ENCODE measurements at places on chromosomes 2 and 18.

DNA sequence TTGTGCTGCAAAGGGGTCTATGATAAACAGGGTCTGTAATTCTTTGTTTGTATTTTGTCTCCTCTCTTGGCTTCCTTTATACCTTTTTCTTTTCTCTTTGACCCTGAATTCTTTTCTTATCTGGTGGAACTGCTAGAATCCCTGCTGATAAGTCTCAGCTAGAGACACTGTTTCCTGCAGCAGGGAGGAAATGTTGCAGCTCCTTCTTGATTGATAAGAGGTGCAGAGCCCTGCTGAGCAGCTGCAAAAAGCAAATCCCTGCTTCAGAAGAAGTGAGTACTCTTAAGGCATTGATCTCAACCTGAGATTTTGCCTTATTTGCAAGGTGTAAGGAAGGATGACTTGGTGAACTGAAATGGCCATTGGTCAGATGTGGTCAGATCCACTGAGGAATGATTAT lies 167.8 kb downstream of the NUP35 start:
- DNase-seq: no peak

- no peak for DNase-seq
These were observed 716.4 kb upstream of the CHAC2 start for GRCh38 chr2:53051157-53051556.

GRCh38 chr2:126795656-126796055 lies 103.0 kb upstream of the TEX51 start:
- no peak for DNase-seq

DNA sequence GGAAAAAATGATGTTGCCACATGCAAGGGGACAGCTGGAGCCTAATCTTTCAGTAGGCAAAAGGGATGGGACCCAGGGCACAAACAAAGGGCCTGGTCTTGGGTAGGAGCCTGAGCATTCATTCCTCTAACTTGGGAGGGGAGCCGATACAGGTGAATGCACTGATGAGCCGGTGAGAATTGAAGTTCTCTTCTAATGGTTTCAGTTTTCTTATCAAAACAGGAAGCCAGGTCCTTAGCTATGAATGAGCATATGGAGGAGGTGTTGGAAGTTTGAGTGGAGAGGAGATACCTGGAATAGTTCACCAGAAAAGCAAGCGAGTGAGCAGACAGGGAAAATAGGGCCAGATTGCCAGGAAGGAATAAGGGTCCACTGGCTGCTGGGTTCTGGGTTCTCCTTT lies 10.1 kb downstream of the DPP4 start:
- DNase-seq: no peak

DNA sequence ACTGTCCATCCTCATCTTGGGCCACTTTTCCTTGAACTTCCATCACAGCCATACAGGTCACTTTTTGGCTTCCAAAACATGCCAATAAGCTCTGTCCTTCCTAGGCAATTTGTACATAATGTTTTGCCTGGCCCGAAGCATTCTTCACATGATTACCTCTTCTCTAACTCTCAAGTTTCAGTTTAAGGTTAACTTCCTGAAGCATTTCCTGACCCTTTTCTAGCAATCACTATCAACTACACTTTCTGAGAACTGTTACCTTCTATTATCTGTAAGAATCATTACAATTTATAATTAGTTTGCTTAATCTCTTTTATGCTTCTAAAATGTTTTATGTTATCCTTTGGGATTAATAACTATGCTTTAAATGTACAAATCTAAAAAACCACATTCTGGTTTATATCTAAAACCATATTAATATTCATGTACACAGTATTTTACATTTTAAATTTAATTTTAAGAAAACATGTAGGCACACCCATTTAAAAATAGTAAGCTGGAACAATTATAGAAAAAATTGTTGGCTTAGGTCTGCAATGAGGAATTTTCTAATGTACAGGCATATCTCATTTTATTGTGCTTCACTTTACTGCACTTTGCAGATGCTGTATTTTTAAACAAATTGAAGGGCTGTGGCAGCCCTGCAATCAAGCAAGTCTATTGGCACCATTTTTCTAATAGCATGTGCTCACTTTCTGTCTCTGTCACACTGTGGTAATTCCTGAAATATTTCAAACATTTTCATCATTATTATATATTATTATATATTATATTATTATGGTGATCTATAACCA lies 76.4 kb downstream of the C2orf74 start:
- no peak for DNase-seq

DNA sequence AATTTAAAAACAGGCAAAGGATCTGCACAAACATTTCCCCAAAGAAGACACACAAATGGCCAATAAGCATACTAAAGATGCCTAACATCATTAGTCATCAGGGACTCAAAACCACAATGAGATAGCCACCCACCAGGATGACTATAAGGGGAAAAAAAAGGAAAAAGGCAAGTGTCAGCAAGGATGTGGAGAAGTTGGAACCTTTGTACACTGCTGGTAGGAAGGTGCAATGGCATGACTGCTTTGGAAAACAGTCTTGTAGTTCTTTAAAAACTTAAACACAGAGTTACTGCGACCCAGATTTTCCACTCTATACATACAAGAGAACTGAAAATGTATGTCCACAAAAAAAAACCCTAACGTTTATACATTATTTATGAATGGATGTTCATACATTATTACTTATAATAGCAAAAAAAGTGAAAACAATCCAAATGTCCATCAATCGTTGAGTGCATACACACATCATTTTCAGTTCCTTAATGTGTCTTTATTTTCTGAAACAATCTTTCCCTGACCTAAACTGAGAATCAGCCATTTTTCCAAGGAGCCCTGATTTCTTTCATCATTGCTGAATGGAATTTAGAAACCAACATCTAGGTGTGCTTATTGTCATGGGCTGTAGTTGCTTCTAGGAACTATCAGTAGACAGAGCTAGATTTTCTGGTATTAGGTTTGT lies 64.7 kb upstream of the TLK1 start:
- no peak for DNase-seq

DNA sequence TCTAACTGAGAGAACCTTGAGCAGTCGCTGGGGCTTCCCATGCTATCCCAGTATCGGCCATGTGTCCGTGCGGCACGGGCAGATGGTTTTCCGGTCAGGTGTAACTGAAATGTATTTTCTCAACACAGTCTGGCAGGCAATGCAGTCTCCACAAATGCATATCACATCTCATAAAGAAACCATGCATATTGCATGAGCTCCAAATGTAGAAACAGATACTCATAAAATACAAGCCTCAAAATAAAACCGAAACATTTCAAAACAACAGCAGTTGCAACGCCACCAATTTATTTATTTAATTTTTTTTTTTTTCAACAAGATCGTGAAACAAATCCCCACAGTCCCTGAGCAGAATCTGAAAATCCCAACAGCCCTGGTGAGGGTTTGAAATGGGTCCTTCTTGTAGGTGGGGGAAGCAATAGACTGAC lies 299.4 kb downstream of the LPIN1 start:
- DNase-seq: no peak

GRCh38 chr2:69163109-69163508 lies 150.1 kb downstream of the ANTXR1 start:
- no peak for DNase-seq

- DNase-seq: no peak
These were observed 1103.3 kb upstream of the NRXN1 start for GRCh38 chr2:52135235-52135634.

Measured in left hindlimb (tissue), 1 donor.